Cardiac fibroblast (primary cell): ENCODE measurements at places on chromosomes 5 and 9.

DNA sequence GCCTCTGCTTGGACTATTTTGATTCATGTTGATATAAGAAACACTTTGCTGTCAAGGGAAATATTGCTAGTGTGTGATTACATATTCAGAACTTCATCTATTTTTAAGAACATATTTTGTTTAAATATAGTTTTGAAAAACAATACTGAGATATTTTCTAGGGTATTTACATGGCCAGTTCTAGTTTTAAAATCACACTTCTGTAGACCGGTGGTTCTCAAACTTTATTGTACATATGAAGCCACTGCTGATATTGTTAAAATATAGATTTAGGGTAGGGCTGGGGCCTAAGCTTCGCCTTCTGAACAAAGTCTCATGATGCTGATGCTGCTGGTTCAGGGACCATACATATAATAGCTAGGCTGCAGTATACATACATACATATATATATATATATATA lies 1000.0 kb downstream of the PTPRD start:
- DNase-seq = no peak

GRCh38 chr5:132397224-132397623 lies 27.7 kb downstream of the SLC22A5 start:
- no peak for DNase-seq

DNA sequence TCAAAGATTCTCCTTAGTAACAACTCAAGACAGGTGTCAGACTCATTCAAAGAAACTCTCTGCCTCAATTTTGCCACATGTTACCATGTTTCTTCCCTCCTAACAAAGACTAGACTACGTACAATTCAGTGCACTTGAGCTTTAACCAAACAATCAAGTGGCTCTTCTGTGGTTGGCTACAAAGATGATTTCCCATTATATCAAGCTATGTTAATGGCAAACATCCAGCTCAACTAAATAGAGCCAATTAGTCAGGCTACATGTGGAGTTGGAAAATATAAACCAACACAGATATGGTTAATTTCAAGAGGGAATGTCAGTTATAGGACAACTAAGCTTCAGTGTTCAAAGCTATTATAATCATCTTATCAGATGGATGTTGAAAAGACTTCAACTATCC lies 29.2 kb upstream of the ADRA1B start:
- no peak for DNase-seq

DNA sequence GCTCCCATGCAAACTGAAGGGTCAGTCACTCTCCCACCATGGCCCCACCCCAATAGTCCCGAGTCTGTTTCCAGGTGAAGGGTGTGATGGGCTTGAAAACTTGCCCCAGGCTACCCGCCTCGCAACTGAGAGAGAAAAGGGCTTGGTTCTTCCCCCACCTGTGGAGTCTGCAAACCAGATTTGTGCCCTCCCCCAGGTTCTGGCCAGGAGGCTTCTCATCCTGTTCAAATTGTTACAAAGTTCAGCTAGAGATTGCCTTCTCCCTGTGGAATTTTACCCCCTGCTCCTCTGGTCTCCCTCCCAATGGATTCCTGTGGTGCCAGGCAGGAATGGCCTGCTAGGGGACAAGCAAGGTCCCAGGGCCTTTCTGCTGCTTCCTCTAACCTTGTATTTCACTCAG lies 93.1 kb upstream of the ACO1 start:
- DNase-seq = no peak

DNA sequence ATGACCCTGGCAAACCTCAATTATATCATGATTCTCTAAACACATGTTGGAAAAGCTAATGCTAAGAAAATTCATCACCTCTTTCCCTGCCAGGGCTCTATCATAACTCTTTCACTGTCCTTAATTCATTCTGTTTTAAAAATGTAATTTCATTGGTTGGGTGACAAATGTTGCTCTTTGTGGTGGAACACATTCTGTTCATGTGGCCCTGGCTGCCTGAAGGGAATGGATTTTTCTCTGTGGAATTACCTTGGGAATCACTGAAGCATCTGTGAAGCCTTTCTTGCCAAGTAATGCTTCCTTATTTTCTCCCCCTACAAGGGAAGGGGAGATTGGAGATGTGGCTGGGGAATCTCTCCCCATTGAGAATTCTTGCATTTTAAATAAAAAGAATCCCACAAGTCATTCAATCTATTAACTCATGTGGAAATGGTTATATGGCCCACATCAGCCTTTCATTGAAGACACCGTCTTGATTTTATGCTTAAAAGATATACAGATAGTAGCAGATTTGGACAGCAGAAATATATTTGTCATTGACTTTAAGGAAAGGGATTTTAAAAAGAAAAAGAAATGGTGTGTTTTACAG lies 201.8 kb upstream of the NMUR2 start:
- DNase-seq = no peak

DNA sequence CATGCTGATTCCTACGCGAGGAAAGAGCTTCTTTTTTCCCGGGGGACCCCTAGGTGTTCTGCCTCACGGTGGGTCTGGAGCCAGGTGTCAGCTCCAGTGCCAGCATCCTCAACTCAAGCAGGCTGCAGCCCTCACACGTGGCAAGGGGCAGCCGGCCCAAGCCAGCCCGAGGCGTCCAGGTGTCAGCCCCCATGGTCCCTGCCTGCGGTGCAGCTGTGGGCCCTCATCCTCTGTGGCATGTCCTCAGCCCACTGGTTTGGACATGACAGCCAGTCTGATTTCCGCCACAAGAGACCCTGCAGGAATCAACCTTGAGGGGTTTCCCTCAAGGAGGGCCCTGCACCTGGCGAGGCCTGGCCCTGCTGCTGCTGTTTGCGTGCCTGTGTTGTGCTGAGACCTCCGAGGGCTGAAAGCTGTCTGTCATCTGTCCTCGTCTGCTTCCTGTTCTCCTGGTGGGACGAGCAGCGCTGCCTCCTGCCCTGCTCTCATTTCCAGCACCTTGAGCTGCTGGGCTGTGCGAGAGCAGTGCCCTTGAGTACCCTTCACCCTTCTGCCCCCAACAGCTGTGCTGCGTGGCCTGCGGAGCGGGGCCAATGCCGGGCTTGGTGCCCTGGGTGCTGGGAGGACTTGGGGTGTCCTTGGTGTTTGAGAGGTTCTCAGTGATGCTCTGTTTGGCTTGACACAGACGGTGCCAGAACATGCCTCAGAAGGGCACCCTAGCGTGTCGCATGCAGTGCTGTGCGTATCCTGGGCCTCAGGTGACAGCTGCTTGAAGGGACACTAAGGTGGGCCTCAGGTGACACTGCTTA lies 137.6 kb downstream of the CACNA1B start:
- no peak for DNase-seq

- no peak for DNase-seq
These were observed 270.2 kb downstream of the SLF1 start for GRCh38 chr5:94888674-94889073.

- no peak for DNase-seq
These were observed 359.9 kb downstream of the CYLC2 start for GRCh38 chr9:103355000-103355399.

DNA sequence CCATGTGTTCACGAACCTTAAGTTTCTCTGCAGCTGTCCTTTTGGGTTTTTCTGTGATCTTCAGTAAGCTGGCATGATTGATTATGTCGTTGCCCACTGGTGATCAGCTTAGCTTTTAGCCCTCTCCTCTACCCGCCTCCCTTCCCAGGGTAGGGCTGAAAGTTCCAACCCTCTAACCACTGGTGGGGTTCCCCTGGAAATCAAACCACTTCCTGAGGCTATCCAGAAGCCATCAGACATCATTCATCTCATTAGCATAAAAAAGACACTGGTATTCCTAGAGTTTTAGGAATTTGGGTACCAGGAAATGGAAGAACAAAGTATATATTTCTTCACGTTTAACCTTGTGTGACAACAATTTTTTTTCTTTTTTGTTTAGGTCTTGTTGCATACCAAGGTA lies 29.8 kb downstream of the SPIN1 start:
- DNase-seq = no peak
